ENCODE measurements at places on chromosomes 4 and X.
A peak's percentile ranks its signal among the peaks of the same experiment; 100 is the strongest.

GRCh38 chrX:134520860-134521390 lies 61.0 kb downstream of the HPRT1 start:
- no peak for DNase-seq

DNA sequence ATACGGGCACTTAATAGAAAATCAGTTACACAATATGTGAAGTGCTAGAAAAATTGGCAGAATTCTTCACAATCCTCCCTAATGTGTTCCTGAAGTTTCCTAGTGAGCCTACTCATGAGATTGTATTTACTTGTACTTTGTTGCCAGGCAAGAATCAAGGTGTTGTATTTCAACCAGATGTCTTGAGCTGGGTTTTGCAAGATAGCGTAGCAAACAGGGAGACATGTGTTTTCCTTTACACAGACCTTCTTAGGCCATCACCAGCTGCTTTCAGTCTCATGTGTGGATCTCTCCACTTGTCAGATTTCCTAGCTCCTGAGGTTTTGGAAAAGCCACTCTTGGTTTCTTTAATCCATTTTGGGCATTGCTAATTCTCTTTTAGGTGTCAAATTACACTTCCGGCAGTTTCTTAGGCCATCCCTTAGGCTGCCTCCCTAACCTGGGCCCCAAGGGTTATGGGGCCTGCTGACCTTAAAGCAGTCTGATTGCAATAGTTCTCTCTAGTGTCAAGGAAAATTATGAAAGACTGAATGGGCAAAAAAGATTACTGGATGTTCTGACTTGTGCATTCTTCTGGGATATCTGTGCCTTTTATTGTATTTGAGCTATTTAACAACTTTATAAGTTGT lies 12.2 kb upstream of the EDA start:
- no peak for DNase-seq

- no peak for DNase-seq
Observed at GRCh38 chrX:24229976-24230375, 80.4 kb downstream of the ZFX start.

GRCh38 chrX:41932885-41933284 lies 9.5 kb upstream of the CASK start:
- no peak for DNase-seq

DNA sequence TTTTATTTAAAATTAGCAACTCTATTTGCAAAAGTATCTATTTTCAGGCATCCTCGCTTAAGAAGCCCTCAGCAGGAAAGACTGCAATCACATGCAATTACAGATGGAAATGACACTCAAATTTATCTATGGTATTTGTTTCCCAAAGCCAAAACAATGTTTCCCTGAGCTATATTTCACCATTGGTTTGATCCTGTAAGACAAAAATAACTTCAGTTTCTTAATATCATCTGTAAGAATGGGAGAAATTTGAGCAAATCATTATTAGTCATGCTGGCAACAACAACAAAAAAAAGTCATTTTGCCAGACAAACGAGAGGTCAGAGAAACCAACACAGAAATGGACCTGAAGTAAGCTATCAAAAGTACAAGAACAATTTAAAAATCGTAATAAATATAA lies 204.1 kb downstream of the NR3C2 start:
- no peak for DNase-seq

DNA sequence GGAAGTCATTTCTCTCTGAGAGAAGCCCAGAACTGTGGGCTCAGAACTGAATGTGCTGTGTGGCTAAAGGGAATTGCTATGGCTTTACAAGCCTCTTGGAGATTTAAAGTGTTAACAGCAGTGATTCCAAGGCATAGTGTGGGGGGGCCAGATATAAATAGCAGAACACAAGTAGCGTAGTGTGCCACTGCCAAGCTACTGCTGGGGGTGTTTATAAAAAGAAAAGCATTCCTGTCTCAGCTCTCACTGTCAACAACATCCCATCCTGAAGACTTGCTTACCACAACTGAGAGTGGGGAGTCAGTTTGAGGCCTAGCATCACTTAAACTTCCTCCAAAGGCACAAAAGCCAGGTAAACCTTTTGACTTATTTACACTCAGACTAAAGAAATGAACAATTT lies at the start of gene ART3:
Gene ART3 (plus strand): TSS at position 242 of the 400 bp plus-strand sequence. CDS start 1,181 bp downstream, outside the sequence.
- no peak for DNase-seq

DNA sequence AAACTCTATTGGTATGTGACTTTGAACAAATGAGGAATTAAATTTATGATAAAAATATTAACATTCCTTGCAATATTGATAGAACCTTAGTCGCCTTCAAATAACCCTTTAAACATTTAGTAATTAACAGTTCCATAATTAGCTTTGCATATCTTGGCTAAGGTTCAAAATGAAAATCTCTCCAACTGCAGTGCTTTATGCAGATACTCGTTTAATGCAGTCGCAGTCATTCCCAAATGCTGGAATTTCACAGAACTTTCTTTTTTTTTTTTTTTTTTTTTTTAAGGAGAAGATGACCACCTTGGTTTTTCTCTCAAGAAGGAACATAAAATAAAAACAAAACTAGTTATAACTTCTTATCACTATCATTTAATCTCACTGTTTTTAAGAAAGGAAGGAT lies 5.2 kb downstream of the RAPGEF2 start:
- no peak for DNase-seq

- DNase-seq = no peak
Observed at GRCh38 chr4:137967480-137968190, 274.5 kb downstream of the SLC7A11 start.

GRCh38 chr4:52685316-52685715 lies 26.2 kb upstream of the USP46 start:
- DNase-seq = no peak

DNA sequence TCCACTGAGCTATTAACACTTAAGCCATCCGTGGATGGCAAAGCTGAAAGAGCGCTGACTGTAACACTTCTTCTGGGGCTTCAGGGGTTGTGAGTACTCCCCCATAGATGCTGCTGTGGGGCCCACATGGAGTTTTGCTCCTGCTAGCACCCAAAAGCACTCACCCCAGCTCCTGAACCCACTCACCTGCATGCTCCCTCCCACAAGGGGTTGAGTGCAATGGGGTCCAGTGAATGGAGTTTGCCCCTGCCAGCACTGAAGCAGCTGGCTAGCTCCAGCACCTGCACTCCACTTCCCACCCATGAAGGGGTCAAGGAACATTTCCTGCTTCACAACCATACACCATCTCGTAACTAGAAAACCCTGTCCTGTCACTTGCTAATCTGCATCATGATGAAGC lies 78.9 kb downstream of the IL21 start:
- no peak for DNase-seq

DNA sequence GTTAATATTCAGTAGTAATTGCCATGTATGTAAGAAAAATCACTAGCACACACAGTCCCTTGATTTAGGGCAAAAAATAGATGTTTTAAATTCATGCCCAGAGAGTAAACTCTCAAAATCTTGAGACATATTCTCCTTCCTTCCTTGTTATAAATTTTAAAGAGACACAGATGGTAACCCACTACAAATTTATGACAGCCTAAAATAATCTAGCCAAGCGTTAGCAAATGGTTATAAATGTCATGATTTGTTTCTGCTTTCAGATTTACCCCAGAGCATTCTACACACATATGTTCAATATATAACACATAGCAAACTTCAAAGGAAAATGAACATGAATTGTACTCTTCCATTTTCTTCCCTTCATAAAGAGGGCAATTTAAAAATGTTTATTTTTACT lies 540.3 kb downstream of the TLL1 start:
- DNase-seq = no peak

GRCh38 chrX:17377795-17378194 lies 2.8 kb downstream of the NHS start:
- DNase-seq = no peak

DNA sequence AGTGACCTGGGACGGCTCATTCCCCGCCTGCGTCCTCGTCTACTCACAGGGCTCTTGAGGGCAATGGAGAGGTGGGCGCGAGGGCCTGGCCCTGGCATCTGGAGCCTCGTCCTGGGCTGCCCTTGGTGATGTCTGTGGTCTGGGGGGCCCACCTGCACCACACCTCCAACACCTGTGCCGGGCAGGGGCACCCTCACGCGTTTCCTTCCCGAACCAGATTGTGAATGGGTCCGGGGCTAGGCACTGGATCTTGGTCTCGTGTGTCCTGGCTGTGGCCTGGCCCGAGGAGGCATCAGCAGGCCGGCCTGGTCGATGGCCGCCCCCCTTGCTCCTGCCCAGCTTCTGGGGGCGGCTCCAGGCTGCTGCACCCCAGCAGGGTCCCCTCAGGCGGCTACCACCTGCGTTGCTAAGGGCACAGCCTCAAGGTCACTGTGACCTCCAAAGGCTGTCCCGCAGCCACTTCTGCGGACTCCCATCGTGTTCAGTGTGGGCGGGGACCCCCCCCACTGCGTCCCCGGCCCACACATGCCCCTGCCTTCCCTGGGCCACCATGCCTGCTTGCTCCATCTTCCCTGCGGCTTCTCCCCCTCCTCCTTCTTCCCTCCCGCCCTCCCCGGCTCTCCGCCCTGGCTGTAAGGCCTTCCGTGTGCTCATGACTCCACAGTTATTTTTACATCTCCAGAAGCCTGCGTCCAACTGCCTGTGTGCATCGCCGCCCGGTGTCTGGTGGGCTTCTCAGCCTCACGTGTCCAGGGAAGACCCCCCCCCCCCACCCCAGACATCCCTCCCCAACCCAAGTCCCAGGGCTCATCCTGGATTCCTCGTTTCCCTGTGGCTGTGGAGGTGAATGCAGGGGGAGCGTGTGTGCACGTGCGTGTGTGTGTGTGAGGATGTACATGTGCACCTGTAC lies 3.8 kb downstream of the DOK7 start:
- DNase-seq = no peak

- DNase-seq = no peak
Observed at GRCh38 chrX:136608295-136608933, 39.5 kb upstream of the CD40LG start.

DNA sequence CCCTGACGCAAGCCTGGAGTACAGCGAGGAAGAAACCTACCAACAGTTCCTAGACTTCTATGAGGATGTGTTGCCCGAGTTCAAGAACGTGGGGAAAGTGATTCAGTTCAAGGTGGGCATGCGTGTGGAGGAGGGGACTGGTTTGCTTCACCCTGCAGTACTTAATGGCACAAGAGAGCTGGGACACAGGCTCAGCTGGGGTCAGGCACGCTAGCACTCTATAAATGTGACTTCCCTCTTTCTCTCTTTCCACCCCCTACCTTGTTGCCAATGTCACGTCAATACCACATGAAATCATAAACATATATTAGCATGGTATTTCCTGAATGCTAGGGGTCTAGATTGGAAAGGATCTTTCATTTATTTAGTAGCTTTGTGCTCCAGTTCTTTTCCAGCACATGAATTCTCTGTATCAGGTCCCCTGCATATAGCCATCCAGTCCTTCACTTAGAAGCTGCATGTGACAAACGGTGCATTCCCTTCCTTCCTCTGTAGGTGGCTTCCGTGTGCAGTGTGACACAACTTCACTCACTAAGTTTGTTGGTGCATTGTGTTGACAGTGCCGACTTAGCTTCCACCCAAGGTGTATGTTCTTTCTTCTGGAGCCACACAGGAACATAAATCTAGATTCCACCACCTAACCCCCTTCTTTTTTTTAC lies 25.6 kb downstream of the ZRSR2 start:
- no peak for DNase-seq

DNA sequence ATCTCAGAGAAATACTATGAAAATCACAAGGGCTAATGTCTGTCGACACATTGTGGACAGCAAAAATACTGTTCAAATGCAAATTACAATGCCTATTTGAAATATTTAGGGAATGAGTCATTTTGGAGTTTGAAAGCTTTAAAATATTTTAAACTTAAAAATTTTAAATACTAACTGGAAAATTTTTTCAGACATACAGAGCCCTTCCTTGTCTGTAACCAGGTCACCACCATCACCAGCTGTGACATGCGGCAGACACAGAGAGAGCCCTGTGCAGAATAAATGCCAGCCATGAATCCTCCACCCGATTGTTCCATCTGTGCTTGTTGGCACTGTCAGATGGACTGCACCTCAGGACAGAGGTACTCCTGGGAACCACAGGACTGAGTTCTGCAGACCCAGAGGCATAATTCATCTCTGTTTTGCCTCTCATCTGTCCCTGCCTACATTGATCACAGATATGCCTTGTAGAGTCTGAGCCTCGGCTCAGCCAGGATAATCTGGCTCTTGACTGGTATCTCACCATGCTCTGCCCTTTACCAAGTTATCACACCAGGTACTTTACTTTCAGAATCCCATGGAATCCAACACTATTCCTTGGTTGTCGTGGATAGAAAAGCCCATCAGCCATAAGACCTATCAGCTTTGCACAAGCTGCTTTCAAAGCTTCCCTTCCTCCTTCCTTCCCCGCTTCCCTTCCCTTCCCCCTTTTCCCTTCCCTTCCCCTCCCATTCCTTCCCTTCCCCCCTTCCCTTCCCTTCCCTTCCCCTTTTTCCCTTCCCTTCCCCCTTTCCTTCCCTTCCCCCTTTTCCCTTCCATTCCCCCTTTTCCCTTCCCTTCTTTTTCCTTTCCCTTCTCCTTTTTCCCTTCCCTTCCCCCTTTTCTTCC lies 67.2 kb downstream of the TBC1D9 start:
- DNase-seq = no peak

DNA sequence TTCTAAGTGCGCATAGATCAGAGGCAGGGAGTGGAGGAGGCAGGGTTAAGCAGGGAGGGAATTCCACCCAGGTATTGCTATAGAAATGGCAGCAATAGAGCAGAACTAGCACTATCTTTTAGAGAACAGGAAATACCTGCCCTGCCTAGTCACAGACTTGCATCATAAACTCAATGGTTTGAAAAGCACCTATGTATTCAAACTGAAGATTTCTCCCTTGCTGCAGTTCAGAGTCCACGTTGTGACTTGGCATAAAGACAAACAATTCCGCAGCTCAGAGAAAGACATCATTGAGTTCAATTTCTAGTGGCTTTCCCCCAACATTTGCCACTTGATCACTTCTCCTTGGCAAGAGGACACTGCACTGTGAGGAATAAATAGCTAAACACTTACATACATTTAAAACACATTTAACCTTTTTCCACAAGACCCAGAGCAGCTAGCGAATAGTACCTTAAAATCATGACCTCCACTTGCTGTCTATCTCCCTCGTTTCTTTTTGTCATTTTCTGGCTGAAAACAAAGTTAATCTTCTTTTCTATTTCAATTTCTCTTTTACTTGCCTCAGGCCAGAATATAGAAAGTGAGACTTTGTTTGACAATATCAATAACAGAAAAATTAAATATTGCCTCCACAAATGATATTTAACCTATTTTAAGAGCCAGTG lies 42.4 kb downstream of the SLC7A11 start:
- peak; percentile 70 for DNase-seq

DNA sequence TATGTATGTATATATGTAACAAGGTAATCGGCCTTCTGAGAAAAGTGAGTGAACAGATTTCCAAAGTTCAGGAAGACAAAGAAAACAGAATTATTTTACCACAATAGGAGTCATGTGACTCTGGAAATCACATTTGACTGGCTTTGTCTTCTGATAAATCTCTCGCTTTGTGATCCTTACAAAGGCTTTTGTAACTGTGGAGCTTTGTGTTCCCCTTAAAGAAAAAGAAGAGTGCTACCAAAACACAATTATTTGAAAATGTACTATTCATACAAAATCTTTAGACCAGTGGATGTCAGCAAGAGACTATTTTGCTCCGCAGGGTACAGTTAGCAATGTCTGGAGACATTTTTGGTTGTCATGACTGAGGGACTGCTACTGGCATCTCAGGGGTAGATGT lies 238.8 kb downstream of the LDB2 start:
- no peak for DNase-seq

GRCh38 chr4:8078109-8078494 lies 80.5 kb downstream of the ABLIM2 start:
- DNase-seq = no peak

- no peak for DNase-seq
Observed at GRCh38 chr4:4599481-4600275, 57.8 kb upstream of the STX18 start.

Data from kidney epithelial cell (primary cell).